ENCODE measurements at places on chromosomes 11 and 22.

DNA sequence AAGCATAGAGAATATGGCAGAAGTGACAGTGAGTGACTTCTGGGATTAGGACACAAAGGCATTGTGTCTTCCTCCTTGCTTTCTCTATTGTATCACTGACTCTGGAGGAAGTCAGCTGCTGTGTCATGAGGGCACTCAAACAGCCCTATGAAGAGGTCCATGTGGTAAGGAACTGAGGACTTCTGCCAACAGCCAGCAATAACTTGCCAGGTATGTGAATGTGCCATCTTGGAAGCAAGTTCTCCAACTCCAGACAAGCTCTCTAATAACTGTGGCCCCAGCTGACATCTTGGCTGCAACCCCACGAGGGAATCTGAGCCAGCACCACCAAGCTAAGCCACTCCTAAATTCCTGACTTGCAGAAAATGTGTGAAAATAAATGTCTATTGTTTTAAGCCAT, 83.6 kb upstream of the ZBED5 start:
- no peak for DNase-seq

GRCh38 chr11:75292943-75293342, 52.4 kb downstream of the TPBGL start:
- no peak for DNase-seq

DNA sequence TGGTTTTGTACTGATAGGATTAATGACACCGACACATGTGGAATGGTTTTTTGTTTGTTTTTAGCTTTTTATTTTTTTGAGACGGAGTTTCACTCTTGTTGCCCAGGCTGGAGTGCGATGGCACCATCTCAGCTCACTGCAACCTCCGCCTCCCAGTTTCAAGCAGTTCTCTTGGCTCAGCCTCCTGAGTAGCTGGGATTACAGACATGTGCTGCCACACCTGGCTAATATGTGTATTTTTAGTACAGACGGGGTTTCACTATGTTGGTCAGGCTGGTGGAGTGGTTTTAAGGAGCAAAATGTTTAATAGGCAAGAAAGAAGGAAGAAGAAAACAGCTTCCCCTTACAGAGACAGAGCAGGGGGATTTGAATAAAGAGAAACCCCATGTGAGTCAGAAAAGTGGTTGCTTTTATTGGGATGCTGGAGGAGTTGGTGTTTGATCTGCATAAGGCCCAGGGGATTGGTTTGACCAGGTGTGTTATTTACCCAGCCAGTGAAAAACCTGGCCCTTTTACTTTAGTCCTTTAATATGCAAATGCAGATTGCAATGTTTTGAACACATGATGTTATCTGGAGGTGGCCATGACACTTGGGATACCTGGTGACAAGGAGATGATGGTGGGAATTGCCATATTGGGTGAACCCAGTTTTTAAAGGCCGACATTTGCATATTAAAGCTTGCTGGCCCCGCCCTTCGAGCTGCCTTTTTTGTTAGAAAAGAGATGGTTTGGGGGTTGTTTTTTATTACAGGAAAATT, 24.3 kb downstream of the SUSD2 start:
- DNase-seq = no peak

GRCh38 chr11:44538375-44539054, 26.9 kb upstream of the CD82 start:
- peak; percentile 80 for DNase-seq

- no peak for DNase-seq
Observed at GRCh38 chr11:66272596-66272995, 4.2 kb downstream of the RAB1B start.

- DNase-seq = no peak
Observed at GRCh38 chr11:68350759-68351449, 38.5 kb downstream of the LRP5 start.

- DNase-seq = no peak
Observed at GRCh38 chr22:32905400-32905799, 103.9 kb downstream of the TIMP3 start.

- DNase-seq = no peak
Observed at GRCh38 chr11:123526918-123527317, 96.8 kb downstream of the GRAMD1B start.

DNA sequence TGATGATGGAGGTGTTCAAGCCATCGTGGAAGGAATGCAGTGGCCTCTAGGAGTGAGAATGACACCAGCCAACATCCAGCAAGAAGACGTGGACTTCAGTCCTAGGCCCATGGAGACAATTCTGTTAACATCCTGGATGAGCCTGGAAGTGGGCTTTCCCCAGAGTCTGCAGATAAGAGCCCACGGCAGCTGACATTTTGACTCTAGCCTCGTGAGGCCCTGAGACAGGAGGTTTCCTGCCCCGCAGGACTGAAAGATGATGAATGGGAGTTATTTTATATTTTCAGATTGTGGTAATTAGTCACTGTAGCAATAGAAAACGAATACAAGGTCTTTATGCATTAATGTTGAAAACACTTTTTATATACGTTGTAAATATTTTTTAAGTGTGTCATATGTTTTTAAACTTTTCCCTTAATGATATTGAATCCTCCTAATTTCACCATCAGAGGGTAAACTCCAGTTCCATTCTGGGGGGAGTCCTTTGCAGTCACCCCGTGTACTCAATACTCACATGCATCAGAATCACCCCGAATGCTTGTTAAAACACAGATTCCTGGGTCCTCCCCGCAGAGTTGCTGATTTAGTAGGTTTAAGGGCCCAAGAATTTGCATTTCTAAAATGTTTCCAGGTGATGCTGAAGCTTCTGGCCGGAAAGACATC, 570 bp upstream of the TPCN2 start:
- no peak for DNase-seq

GRCh38 chr22:36386900-36387708, 663 bp downstream of the MYH9 start:
- peak; percentile 62 for DNase-seq

DNA sequence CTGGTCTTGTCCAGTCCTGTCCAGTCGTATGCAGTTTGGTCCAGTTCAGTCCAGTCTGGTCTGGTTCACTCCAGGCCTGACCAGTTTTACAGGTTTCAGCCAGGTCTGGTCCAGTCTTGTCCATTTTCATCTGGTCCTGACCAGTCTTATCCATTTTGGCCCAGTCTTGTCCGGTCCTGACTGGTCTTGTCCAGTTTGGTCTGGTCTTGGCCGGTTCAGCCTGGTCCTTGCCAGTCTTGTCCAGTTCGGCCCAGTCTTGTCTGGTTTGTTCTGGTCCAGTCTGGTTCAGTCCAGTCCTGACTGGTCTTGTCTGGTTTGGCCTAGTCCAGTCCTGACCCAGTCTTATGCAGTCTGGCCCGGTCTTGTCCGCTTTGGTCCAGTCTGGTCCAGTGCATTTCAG, 380.2 kb downstream of the OR4C45 start:
- DNase-seq = peak; percentile 2

- no peak for DNase-seq
Observed at GRCh38 chr22:50551160-50551752, 5.6 kb downstream of the KLHDC7B start.

DNA sequence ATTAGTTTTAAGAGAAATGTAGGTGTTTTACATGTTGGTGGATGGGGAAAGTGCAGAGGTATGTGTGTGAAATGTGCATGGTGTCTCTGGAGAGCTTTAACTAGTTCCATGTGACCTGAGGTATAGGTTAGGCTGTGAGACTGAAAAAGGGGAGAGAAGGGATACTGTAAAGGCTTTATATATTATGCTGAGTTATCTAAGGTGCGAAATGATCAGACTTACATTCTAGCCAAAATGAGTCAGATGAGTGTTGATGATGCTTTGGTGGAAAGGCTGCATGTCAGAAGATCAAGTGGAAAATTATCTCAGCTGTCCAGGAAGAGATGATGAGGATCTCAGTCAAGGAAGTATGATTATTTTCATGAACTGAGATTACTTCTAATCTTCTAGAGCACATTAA, 15.8 kb downstream of the ACAT1 start:
- no peak for DNase-seq

GRCh38 chr11:28447226-28447625, 339.0 kb downstream of the METTL15 start:
- no peak for DNase-seq

DNA sequence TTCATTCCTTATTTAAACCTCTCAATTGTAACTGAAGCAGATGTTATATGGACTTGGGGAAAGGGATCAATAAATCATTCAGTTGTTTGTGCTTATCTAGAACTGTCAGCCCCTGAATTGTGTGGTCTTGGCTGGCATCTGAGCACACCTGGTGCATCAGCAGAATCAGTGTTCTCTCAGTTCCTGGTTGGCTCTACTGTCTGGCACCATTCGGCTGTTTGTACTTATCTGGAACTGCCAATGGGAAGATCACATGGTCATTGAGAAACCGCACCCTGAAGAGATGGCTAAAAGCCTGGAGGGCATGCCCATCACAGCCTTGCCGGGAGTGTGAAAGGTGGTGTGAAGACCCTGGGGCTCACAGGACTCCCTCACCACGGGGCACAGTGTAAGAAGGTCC, 37.1 kb upstream of the EHF start:
- no peak for DNase-seq

DNA sequence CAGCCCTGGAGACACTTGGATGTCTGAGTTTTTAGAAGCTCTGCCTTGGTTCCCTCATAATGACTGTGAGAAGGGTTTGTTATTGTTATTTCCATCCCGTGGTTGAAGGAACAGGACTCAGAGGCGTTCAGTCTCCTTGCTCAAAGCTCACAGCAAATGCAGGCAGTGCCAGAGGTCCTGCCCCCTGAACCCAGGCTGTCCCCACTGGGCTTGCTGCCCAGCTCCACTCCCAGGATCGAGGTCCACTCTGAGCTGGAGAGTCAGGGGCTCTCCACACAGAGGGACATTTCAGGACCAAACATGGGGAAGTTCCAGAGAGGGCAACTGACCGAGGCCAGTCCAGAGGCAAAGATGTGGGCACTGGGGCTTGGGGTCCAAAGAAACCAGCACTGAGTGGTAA, 14.8 kb downstream of the FGF4 start:
- DNase-seq = no peak

DNA sequence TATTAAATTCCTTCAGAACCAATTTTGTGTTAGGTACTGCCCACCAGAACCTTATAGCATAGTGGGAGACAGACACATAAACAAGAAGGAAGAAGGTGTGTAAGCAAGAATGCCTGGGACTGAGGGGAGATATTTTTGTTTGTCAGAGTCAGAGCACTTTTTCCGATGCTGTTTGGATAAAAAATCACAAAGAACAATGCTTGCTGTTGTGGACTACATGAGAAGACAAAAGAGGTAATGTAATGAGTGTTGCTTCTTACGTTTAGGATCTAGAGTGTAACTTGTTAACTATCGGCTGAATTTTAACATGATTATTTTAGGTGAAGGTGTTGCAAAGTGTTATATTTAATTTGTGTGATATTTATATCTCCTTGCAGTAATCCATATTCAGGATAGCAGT, 84.9 kb downstream of the ATM start:
- DNase-seq = no peak

DNA sequence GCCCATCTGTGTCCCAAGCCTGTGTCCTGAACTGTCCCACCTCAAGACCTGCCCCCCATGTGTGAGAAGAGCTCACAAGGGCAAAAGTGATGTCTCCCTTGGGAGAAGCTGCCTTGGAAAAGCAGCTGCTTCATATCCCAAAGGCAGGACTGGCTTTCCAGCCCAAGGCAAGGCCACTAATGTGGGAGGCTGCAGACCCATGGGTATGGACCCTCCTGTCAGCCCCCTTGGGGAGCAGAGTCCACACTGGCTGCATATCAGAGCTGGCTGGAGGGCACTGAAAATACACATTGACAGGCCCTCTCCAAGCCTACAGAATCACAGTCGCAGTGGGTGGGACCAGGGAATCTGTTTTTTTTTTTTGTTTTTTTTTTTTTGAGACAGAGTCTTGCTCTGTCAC, 2.7 kb downstream of the PELI3 start:
- no peak for DNase-seq
